ENCODE measurements at places on chromosomes 4 and X.
A peak's percentile ranks its signal among the peaks of the same experiment; 100 is the strongest.

GRCh38 chr4:147840838-147841738 lies 109.2 kb downstream of the ARHGAP10 start:
- no peak for DNase-seq

GRCh38 chr4:100948911-100949310 lies 398.4 kb downstream of the PPP3CA start:
- DNase-seq, result no peak

- DNase-seq, result no peak
Measured at GRCh38 chr4:146472404-146472803, 49.3 kb downstream of the SLC10A7 start.

DNA sequence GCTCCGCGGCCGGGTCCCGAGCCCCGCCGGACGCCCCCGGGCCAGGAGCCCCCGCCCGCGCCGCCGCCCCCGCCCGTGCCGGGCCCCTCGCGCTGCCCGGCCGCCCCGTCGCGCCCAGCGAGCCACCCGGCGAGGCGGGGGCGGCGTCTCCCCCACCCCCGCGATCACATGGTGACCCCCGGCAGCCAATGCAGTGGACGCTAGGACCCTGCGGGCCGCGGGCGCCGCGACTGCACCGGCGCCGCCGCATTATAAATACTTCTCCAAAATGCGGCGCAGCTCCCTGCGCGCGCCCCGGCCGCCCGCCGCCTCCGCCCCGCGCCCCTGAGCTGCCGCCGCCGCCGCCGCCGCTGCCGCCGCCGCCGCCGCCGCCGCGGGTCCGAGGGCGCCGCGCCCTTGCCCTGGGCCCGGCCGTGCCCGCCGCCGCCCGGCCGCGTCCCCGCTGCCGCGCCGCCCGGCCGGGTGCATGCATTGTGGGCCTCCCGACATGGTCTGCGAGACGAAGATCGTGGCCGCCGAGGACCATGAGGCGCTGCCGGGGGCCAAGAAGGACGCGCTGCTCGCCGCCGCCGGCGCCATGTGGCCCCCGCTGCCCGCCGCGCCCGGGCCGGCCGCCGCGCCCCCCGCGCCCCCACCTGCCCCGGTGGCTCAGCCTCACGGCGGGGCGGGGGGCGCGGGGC lies at the start of gene NAT8L:
TSS of gene NAT8L (plus strand) at position 282 of the 680 bp plus-strand sequence. CDS start at position 467, 185 bp downstream.
- no peak for DNase-seq

DNA sequence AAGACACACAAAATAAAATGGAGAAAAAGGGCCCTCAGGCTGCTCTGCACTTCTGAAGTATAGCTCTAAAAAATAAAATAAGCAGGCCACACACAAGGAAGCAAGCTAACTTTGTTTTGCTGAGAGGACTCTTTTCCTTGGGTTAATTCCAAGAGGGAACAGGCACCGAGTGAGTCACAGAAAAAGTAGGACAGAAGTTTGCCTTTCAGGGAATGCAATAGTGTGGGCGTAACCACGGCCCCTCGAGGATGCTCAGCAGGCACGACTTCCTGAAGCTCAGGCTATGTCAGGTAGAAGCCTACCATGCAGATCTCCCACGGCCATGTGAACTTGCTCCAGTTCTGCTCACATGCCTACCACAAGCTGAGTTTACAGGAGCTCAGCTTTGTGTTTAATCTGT lies 22.1 kb downstream of the PPP1R2C start:
- no peak for DNase-seq

DNA sequence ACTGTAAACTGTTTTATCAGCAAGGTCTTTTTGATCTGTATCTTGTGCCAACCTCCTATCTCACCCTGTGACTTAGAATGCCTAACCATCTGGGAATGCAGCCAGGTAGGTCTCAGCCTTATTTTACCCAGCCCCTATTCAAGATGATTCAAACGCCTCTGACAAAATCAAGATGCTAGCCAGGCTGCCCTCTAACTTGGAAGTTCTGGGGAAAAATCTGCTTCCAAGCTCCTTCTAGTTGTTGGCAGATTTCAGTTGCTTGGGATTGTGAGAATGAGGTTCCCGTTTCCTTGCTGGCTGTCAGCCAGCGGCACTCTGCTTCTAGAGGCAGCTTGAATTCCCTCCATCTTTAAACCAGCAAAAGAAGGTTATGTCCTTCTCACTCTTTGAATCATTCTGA lies 34.7 kb downstream of the LUZP4 start:
- DNase-seq, result no peak

GRCh38 chrX:107673431-107673830 lies 45.1 kb downstream of the PRPS1 start:
- peak; percentile 45 for DNase-seq

DNA sequence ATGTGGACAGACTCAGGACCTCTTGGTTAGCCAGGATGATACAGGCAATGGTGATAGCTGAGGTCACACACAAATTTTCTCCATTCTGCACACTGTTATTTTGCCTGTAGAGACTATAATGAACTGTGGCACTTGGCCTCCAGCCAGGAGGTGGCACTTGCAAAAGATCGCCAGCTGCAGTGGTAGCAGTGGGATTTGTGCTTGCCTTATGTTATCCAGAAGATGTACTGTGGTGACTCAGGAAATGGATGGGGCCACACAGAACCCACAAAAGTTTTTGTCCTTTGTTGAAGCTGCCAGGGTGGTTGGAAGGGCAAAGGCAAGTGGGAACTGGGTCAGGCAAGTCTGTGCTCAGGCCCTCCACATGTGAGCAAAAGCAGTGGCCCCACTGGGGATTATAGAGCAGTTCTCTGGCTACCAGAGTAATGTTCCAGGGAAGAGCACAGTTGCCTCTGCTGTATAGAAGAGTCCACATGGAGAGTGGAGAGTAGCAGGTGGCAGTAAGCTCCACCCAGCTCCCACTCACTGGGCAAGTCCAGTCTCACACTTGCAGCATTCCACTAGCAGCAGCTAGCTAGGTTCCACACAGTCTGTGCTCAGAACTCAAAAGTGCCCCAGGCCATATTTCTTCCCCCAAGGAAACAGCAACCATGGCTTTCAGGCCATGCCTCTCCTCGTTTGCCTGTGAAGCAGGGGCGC lies 5.9 kb upstream of the C4orf17 start:
- DNase-seq, result no peak

GRCh38 chrX:119482481-119483480 lies 14.5 kb downstream of the SLC25A5 start:
- peak; percentile 61 for DNase-seq

GRCh38 chrX:139287155-139287924 lies 243.2 kb upstream of the F9 start:
- DNase-seq, result no peak

DNA sequence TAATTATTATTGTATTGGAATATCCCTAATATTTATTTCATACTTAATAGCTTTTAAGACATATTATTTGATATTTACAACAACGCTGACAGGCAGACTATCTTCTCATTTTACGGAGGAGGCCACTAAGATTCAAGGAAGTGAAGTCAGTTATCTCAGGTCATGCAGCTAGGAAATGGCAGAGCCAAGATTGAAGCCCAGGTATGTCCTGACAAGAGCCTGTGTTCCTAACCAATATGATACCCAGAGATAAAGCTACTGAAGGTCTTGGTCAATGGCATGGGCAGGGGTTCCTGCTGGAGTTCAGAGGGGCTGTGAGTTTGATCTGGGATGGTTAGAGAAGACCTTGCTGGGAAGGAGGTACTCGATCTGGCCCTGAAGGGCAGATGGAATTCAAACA lies 47.1 kb downstream of the ARHGEF6 start:
- DNase-seq, result no peak

DNA sequence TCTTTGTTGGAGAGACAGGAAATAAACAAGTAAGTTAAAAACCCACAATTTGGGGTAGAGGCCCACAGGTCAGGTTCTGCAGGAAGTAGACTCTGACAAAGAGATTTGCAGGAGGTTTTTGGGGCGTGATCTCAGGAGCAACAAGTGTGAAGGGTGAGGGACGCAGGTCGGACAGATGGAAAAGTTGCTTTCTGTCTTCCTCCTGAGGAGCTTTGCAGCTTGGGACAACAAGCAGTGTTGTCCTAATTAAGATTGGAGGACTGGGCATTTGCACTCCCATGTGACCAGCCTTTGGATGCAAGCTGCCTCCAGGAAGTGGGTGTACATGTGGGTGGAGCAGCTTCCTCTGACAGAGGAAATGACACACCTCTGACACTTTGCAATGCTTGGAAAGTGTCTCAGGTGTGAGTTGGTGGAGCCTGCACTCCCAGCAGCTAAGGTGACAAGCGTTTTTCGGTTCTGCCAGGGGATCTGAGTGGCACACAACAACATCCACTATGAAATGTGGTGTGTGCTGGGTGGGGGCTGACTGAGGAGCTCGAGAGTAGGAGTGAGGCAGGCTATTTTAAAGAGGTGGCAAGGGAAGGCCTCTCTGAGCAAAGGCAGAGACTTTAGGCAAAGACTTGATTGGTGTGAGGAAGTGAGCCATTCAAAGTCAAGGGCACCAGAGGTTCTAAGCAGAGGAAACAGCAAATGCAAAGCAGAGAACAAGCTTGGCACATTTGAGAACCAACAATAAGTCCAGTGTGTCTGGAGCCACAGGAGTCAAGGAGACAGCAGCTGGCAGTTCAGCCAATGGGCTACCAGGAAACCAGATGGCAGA lies 339.8 kb upstream of the GATB start:
- DNase-seq, result peak; percentile 88

DNA sequence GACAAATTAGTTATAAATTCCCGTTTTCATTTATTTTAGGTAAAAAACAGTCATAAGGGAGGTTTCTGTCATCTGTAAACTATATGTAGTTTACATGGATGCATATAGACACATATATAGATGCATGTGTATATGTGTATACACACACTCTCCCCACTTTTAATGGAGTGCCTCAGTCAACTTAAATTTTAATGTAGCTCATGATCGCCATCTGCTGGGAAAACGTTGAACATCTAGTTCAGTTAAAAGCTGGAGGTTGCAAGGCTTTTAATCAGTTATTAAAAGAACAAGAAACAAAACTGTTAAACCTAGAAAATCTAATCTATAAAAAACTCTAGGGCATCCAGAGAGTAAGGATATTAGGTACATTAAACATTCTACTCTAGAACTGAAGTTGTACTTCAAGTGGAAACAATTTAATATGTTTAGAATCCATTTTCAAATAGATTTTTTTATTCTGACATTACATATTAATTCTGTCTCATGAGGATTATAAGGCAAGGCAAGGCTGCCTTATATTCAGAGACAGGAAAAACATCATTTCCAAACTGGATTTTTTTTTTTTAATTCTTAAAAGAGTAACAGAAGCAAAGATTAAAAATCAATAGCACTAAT lies 122.6 kb downstream of the SHISA3 start:
- peak; percentile 63 for DNase-seq

- DNase-seq, result no peak
Measured at GRCh38 chrX:53817548-53817947, 131.0 kb upstream of the HUWE1 start.

- no peak for DNase-seq
Measured at GRCh38 chrX:65828599-65828998, 161.1 kb downstream of the MSN start.

DNA sequence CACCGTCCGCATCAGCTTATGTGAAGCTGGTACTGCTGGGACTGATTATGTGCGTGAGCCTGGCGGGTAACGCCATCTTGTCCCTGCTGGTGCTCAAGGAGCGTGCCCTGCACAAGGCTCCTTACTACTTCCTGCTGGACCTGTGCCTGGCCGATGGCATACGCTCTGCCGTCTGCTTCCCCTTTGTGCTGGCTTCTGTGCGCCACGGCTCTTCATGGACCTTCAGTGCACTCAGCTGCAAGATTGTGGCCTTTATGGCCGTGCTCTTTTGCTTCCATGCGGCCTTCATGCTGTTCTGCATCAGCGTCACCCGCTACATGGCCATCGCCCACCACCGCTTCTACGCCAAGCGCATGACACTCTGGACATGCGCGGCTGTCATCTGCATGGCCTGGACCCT lies 5.5 kb upstream of the TSPYL2 start:
- DNase-seq, result no peak

DNA sequence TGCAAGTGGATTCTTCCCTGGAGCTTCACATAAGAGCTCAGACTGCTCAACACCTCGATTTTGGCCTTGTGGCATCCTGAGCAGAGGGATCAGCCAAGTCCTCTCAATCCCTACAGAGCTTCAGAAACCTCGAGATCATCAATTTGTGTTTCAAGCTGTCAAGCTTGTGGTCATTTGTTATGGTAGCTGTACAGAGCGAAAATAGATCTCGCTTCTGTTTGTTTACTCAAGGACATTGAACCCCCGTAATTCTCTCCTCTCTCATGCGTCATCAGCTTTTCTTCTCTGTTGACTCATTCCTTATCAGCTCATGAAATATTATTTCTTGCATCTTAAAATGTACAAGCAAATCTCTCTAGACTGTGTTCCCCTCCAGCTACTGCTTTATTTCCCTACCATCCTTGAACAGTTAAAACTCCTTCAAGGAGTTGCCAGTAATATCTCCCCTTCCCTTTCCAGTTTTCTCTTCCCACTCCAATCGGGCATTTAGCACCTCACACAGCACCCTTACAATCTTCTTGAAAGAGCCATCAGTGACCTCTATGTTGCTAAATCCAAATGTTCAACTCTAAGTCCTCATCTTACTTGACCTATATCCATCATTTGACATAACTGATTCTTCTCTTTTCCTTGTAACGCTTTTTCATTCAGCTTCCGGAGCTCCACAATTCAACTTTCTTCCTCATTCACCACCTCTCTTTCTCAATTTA lies 106.2 kb upstream of the FAT1 start:
- no peak for DNase-seq

DNA sequence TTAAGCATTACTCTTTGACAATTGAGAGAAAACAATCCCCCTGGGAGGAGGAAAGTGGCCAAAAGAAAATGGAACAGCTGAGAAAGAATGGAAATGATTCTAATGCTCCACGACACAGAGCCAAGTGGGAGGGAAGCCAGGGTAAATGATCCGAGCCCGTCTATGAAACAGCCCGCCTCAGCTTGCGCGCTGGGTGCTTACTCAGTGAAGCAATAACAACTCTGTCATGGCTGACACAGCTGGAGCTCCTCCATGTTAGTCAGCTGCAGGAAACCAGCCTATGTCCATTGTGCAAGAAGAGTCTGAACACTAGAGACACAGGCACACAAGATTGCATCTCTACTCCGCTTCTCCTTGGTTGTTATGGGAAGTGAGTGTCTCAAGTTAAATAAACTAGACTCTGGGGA lies 19.3 kb downstream of the NOA1 start:
- DNase-seq, result no peak

DNA sequence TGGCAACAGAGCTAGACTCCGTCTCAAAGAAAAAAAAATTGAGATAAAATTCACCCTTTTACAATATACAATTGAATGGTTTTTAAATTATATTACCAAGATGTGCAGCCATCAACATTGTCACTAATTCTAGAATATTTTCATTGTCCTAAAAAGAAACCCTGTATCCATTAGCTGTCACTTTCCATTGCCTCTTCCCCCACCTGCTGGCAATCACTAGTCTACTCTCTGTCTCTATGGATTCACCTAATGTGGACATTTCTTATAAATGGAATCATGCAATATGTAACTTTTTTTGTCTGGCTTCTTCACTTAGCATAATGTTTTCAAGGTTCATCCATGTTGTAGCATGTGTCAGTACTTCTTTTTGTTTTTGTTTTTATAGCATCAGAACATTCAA lies 20.8 kb downstream of the ABHD18 start:
- DNase-seq, result no peak

DNA sequence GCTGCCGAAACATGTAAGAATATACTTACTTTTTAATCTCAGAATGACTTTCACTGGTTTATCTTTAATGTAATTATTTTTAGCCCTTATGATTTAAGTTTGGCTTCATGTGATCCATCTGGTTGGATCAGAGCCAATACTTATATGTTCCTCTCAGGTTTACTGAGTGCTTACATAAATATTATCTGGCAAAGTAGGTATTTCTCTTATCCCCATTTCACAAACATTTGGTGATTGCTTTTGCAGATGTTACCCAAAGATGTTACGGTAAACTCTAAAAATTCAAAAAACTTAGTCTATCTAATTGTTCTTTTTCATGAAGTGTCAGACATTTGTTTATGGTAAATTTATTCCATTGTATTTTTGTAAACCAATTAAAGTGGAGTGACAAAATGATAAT lies 115.0 kb upstream of the TLL1 start:
- no peak for DNase-seq

Data from CD4-positive, alpha-beta T cell treated with Interleukin-2 at 100 ng/mL for 4 hours (primary cell).